Sigmoid colon (tissue), 7 donors: ENCODE measurements at places on chromosomes 2 and 18. TPM values are rescaled to one million over a fixed set of nuclear protein-coding genes. Genes with fewer than 3 reads are reported as not detected.

GRCh38 chr18:37426586-37426985 lies 139.0 kb downstream of the CELF4 start:
- no peak for DNase-seq

GRCh38 chr2:217228732-217229131 lies 368.9 kb upstream of the TNP1 start:
- DNase-seq, result no peak

DNA sequence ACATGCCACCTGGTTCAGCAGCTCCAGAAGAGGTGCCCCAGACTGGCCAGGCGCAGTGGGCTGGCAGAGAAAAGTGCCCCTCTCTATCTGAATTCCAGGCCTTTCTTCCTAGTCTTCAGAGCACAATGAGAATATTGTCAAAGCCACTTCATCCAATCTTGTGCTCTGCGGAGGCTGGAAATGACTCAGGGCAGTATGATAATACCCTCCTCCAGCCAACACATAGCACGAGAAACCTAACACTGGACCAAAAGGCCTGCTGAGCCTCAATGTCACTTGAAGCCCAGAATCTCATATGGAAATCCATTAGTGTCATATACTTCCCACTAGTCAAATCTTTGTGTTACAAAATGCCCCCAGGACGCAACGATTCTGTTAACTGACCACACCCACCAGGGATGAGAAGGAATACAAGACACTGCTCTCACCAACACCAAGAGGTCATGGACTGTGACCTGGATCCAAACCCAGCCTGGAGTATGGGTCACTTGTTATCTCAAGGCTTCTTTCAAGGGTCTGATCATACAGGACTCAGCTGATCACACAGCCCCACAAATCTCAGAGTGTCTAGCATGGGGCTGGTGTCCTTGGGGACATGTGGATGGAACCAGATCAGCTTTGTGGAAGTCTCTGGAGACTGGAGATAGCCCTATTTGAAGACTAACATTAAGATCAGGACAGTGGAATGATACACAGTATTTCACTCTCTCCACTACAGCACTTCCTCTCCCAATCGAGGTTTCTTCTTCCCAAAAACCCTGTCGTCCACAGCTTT lies 10.1 kb downstream of the KIF3C start:
- DNase-seq, result no peak

DNA sequence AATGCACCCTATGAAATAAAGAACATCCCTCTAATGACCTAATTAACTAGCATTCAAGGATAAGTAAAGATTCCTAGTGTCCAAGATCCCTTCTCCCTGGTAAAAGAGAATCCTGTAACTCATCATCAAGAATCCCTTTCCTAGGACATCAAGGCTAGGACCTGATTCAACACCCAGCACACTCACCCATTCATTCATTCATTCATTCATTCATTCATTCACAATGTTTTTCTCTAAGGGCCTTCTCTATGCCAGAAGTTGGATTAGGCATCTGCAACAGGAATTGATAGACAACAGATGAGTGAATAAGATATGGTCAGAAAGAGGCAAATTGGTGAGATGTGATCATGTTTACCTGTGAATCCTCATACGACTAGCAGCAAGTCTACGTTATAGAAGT lies 126.8 kb downstream of the OSR1 start:
- no peak for DNase-seq

GRCh38 chr2:27308359-27308881 lies at the start of gene UCN:
UCN (minus strand) TSS chr2:27308445; CDS start chr2:27307895, 550 bp downstream.
- no peak for DNase-seq

- peak; percentile 55 for DNase-seq
Measured at GRCh38 chr18:77130229-77131099, 2.1 kb downstream of the MBP start.

DNA sequence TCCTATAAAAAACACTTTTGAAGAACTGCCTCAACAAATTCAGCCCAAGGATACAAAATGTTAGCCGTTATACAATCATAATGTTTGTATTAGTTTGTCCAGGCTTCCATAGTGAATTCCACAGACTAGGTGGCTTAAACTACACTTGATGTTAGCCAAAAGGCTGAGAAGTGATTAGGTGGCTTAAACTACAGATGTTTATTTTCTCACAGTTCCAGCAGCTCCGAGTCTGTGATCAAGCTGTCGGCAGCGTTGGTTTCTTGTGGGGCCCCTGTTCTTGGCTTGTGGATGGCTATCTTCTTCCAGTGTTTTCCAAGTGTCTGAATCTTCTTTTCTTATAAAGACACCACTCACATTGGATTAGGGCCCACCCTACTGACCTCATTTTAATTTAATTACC lies 31.5 kb upstream of the MFF start:
- no peak for DNase-seq

The PLGLB1 gene
- polyA plus RNA-seq, result not detected

The LYPD6 gene
- 1.2 TPM for polyA plus RNA-seq

The EMILIN1 gene
- 5.3 TPM for polyA plus RNA-seq
